ENCODE measurements at places on chromosomes 1 and 21. TPM values are rescaled to one million over a fixed set of nuclear protein-coding genes. Genes with fewer than 3 reads are reported as not detected.
A peak's percentile ranks its signal among the peaks of the same experiment; 100 is the strongest.

- H3K4me1 ChIP-seq: peaks cover 14% of the 10 kb centered on the region
- H3K4me3 ChIP-seq: peak overlapping the region; percentile 63
- H3K36me3 ChIP-seq: peaks cover 2% of the 10 kb centered on the region
- H3K27me3 ChIP-seq: no peaks in the 10 kb centered on the region
Observed at GRCh38 chr1:20732071-20732587, 374 bp downstream of the SH2D5 start.

- no peak for DNase-seq
- H3K27ac ChIP-seq: no peak overlapping the region
- H3K4me3 ChIP-seq: no peak overlapping the region
- H3K27me3 ChIP-seq: no peaks in the 10 kb centered on the region
Observed at GRCh38 chr1:43597028-43597427, 52.9 kb upstream of the KDM4A start.

DNA sequence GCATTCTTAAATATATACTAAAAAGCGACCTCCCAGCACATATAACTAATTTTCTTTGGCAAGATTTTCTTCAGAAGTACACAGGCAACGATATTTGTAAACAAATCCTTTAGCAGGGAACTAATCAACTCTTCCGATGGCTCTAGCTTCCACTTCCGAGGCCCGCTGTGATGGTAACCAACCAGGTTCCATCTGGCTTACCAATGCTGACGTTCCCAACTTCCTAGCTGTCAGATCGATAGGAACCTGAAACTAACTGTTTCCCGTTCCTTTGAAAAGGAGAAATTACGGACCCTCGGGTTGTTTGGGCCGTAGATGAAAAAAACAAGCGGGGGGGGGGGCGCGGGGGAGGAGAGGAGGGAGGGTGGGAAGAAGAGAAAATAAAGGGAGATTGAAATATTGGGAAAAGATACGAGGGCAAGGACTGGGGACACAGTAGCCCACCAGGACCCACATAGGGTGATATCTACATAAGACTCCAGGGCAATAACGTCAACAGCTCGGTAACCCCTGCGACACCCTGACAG lies 513 bp downstream of the GTF2B start:
- H3K27ac ChIP-seq: peak overlapping the region; percentile 91
- no peaks in the 10 kb centered on the region for H3K27me3 ChIP-seq
- H3K4me1 ChIP-seq: peaks cover 26% of the 10 kb centered on the region
- peak; percentile 22 for DNase-seq
- peak overlapping the region; percentile 86 for H3K4me3 ChIP-seq

- H3K27me3 ChIP-seq: no peaks in the 10 kb centered on the region
- DNase-seq: peak; percentile 51
- H3K36me3 ChIP-seq: no peaks in the 10 kb centered on the region
- H3K27ac ChIP-seq: peak overlapping the region; percentile 82
- peaks cover 17% of the 10 kb centered on the region for H3K4me1 ChIP-seq
- H3K4me3 ChIP-seq: peak overlapping the region; percentile 54
Observed at GRCh38 chr1:156052862-156053767, 483 bp downstream of the UBQLN4 start.

- H3K4me1 ChIP-seq: peaks cover 10% of the 10 kb centered on the region
- DNase-seq: no peak
Observed at GRCh38 chr1:224615861-224616755, at the start of gene CNIH3. Gene CNIH3, plus strand, starts transcription at chr1:224616317. Its CDS starts 858 bp downstream, at chr1:224617175.

DNA sequence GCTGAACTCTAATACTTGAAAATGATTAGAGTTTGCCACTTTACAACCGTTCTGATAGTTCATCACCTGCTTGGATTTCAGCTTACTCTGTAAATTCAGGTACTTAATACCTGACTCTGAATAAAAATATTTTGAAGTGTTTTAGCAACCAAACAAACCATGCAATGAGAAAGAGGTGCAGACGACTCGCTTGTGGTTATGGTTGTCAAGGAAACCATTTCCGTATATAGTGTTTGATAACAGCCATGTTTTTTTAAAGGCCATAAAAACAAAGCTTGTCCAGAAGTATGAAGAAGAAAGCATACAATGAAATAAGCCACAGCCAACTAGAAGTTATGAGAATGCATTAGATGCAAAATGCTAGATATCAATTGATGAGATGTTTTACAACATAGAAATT lies 167.2 kb upstream of the HMCN1 start:
- DNase-seq: peak; percentile 94
- H3K27me3 ChIP-seq: no peaks in the 10 kb centered on the region
- H3K36me3 ChIP-seq: no peaks in the 10 kb centered on the region
- H3K4me3 ChIP-seq: no peak overlapping the region

GRCh38 chr1:48530727-48531351 lies 58.8 kb upstream of the SPATA6 start:
- H3K27ac ChIP-seq: no peak overlapping the region
- H3K27me3 ChIP-seq: no peaks in the 10 kb centered on the region
- no peaks in the 10 kb centered on the region for H3K4me1 ChIP-seq
- DNase-seq: peak; percentile 48

DNA sequence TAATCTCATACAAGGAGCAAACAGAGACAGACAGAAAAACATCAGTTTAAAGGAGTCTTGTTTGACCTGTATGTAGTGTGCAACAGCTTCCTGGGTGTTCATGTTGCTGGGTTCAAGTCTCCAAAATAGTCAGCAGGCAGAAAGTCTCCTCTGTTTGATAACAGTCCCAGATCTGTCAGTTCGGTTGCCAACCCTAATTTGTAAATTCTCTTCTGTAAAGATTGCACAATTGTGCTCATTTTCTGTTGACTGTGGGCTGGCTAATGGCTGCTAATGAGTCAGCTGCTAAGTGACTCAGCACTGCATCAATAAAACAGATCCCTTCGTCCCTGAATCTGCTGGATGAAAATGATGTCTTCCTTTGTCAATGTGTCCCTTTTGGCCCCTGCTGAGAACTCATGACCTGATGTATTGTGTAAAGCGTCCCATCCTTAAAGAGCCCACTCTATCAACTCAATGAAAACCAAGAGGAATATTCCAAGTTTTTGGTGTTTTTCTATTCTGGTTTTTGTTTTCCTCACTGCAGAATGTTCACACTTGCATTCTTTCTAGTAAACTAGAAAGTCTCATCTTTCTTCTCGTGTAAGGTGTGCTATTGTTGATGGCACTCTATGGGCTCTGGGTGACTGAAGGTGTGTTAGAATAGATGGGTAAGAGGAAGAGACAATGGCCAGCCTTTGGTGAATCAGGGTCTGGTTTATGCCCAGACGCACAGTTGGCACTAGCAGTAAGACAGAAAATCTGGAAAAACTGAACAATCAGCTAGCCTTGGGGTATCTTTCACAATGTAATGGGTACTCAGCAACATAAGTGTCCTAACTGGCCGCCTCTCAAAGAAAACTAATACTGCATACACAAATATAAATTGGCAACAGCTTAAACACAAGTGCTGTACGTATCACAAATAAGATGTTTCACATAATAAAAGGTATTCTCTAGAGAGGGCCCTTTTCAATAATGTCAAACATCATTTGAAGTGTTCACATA lies 75.1 kb upstream of the SIPA1L2 start:
- DNase-seq: no peak
- H3K27me3 ChIP-seq: no peaks in the 10 kb centered on the region
- no peaks in the 10 kb centered on the region for H3K4me1 ChIP-seq

- peak; percentile 56 for DNase-seq
- H3K27me3 ChIP-seq: no peaks in the 10 kb centered on the region
- H3K36me3 ChIP-seq: no peaks in the 10 kb centered on the region
- H3K4me1 ChIP-seq: peaks cover 16% of the 10 kb centered on the region
- no peak overlapping the region for H3K4me3 ChIP-seq
- H3K27ac ChIP-seq: peak overlapping the region; percentile 65
Observed at GRCh38 chr1:58857680-58858673, 74.1 kb upstream of the JUN start.

GRCh38 chr1:167681024-167681423 lies 40.8 kb upstream of the MPZL1 start:
- H3K4me3 ChIP-seq: no peak overlapping the region
- H3K27ac ChIP-seq: peak overlapping the region; percentile 37

GRCh38 chr1:48061162-48062136 lies 64.3 kb upstream of the TRABD2B start:
- no peaks in the 10 kb centered on the region for H3K36me3 ChIP-seq
- H3K4me3 ChIP-seq: no peak overlapping the region
- no peak for DNase-seq
- H3K27ac ChIP-seq: no peak overlapping the region
- H3K4me1 ChIP-seq: no peaks in the 10 kb centered on the region

DNA sequence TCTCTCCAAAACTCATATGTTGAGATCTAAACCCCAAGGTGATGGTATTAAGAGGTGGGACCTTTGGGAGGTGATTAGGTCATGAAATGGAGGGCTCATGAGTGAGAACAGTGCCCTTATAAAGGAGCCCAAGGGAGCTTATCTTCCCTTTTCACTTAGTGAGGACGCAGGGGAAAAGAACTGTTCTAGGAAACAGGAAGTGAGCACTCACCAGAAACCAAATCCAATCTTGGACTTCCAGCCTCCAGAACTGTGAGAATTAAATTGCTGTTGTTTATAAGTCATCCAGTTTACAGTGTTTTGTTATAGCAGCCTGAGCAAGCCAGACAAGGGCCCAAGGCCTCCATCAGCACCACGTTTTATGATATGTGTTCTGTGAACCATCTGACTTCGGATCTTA lies 60.3 kb upstream of the LRRC8D start:
- no peak overlapping the region for H3K27ac ChIP-seq
- DNase-seq: no peak
- no peaks in the 10 kb centered on the region for H3K36me3 ChIP-seq

- DNase-seq: no peak
- H3K4me1 ChIP-seq: no peaks in the 10 kb centered on the region
- H3K27ac ChIP-seq: no peak overlapping the region
- H3K36me3 ChIP-seq: no peaks in the 10 kb centered on the region
Observed at GRCh38 chr1:12035312-12035711, 16.0 kb downstream of the MIIP start.

GRCh38 chr1:3030663-3031381 lies 9.6 kb downstream of the ACTRT2 start:
- no peak overlapping the region for H3K27ac ChIP-seq
- peaks cover 26% of the 10 kb centered on the region for H3K4me1 ChIP-seq
- no peak for DNase-seq
- no peaks in the 10 kb centered on the region for H3K27me3 ChIP-seq
- H3K4me3 ChIP-seq: no peak overlapping the region

GRCh38 chr1:173117108-173117633 lies 66.4 kb upstream of the TNFSF18 start:
- no peak overlapping the region for H3K4me3 ChIP-seq
- no peaks in the 10 kb centered on the region for H3K36me3 ChIP-seq
- H3K4me1 ChIP-seq: no peaks in the 10 kb centered on the region
- DNase-seq: no peak

Gene LAMC2
- total RNA-seq: not detected

DNA sequence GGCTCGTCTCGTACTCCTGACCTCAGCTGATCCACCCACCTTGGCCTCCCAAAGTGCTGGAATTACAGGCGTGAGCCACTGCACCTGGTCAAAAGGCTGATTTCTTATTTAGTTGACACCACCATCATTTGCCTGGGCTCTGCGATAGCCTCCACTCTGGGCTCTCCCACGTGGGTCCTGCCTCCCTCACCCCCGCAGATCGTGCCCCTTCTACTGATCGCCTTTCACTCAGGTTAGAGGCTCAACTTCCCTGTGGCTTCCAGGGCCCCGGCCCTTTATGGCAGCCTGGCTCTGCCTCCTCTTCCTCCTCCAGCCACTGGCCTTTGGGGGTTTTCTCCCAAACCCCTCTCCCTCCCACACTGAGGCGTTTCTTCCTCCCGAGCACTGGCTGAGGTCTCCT lies 2.5 kb upstream of the MFAP2 start:
- no peak overlapping the region for H3K27ac ChIP-seq
- no peaks in the 10 kb centered on the region for H3K36me3 ChIP-seq
- DNase-seq: no peak
- no peak overlapping the region for H3K4me3 ChIP-seq
- no peaks in the 10 kb centered on the region for H3K27me3 ChIP-seq
- H3K4me1 ChIP-seq: no peaks in the 10 kb centered on the region

Gene RIPK4
- 0.30 TPM for total RNA-seq

- H3K4me3 ChIP-seq: no peak overlapping the region
- no peaks in the 10 kb centered on the region for H3K27me3 ChIP-seq
- no peaks in the 10 kb centered on the region for H3K4me1 ChIP-seq
- DNase-seq: no peak
Observed at GRCh38 chr1:107309962-107310361, 169.1 kb downstream of the NTNG1 start.

- no peak overlapping the region for H3K27ac ChIP-seq
- H3K4me1 ChIP-seq: no peaks in the 10 kb centered on the region
- H3K27me3 ChIP-seq: no peaks in the 10 kb centered on the region
- no peak overlapping the region for H3K4me3 ChIP-seq
Observed at GRCh38 chr1:173016419-173016818, 34.3 kb downstream of the TNFSF18 start.

Gene FRRS1
- total RNA-seq: 1.4 TPM

DNA sequence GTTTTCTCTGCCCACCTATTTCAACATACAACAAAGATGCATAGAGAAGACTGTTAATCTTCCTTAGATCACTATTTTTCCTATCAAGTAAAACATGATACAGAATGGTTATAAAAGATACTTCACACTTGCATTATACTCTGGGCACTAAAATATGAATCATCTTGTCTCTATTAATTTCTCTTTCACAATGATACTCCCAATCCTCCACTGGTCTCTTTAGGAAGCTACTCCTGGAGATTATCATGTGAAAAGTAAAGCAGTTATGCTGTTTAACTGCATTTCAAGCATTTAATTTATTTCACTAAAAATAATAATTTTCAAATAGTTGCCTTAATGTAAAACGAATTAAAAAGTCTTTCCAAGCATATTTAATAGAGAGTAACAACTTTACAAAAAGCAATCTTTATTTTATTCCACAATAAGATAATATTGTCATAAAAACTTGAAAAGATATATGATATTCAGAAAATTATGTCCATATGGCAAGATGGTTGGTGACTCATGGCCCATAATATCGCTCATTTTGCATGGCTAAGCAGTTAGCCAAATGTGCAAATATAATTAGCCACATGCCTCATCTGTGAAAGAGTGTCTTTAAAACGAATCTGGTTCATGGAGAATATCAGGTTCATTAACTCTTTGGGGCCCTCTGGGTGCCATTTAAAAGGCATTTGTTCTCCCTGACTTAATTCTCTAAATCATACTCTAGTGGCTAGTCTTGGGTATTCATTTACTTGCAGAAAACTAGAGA lies 1569.0 kb upstream of the B3GALT2 start:
- H3K27me3 ChIP-seq: no peaks in the 10 kb centered on the region
- H3K4me1 ChIP-seq: no peaks in the 10 kb centered on the region
- no peak overlapping the region for H3K27ac ChIP-seq
- H3K4me3 ChIP-seq: no peak overlapping the region
- no peak for DNase-seq
- no peaks in the 10 kb centered on the region for H3K36me3 ChIP-seq

Gene MNDA
- 0.70 TPM for total RNA-seq

DNA sequence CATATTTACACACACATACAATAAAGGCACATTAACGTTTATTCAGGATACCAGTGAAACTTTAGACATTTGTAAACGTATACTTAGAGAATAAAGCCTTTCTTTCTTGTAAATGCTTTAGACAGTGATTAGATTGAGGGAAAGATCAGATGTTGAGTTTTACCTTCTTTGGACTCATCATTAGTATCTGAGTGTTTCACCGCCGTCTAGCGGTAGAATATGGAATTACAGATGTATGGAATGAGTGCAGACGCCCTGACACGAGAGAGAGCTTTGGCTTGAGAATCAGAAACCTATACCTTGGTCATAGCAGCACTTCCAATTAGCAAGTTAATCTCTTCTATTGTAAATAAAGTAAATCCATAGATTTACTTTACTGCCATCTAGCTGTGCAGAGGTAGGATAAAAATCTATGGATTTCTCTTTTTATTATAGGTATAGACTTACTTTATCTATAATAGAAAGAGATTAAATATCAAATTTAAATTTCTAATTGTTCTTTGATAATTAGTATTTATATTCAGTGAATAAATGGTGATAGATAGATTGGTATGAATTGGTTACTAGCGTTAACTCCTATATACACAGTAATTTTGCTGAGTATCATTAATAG lies 12.6 kb downstream of the FLG2 start:
- DNase-seq: no peak
- peaks cover 6% of the 10 kb centered on the region for H3K27me3 ChIP-seq
- H3K27ac ChIP-seq: no peak overlapping the region

All from naive thymus-derived CD4-positive, alpha-beta T cell (primary cell).